Activated B cell treated with CpG ODN at 0.5 μM for 24 hours (primary cell): ENCODE measurements at places on chromosomes 13 and 19.

DNA sequence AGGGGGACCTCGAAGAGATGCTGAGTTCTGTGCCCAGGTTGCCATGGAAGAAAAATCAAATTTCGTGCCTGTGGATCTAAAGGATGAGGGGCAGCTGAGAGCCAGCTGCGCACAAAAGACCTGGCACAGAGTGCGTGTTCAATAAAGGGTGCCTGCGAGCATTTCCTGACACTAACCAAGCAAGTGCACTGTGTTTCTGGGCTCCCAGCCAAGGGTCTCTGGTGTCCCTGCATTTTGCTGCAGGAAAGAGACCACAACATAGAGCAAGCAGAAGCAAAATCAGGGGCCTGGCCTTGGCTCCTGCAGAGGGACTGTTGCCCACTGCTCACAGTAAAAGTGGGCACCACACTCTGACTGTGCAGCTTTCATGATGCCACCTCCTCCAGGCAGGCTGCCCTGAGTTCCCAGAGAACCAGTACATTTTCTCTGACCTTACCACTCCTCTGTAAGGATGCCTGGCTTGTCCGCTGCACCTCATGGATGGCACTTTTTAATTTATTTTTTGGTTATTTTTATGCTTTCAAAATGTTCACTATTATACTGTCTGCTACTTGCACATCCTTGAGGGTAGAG, 70.8 kb upstream of the GPR12 start:
- no peak for DNase-seq

DNA sequence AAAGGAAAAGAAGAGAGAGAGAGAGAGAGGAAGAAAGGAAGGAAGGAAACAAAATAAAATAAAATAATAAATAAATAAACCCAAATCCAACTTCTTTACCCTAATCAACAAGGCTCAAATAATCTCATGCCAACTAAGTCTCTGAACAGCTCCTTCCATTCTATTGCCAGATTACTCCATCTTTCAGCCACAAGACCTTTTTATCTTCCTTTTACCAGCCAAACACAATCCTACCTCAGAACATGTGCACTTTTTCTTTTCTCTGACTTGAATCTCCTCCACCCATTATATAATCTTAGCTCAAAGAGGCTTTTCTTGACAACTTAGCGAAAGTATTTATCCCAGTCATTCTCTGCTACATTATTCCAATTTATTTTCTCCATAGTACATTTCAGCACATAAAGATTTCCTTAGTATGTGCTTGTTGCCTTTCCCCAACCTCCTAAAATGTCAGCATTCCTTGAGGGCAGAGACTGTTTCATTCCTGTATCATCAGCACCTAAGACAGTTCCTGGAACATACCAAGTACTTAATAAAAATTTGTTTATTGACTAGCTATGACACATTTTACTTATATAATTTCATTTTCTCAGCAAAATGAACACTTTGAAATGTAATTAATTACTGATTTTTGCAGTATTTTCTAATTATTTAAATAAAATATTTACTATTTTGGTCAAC, 33.5 kb upstream of the USPL1 start:
- no peak for DNase-seq

DNA sequence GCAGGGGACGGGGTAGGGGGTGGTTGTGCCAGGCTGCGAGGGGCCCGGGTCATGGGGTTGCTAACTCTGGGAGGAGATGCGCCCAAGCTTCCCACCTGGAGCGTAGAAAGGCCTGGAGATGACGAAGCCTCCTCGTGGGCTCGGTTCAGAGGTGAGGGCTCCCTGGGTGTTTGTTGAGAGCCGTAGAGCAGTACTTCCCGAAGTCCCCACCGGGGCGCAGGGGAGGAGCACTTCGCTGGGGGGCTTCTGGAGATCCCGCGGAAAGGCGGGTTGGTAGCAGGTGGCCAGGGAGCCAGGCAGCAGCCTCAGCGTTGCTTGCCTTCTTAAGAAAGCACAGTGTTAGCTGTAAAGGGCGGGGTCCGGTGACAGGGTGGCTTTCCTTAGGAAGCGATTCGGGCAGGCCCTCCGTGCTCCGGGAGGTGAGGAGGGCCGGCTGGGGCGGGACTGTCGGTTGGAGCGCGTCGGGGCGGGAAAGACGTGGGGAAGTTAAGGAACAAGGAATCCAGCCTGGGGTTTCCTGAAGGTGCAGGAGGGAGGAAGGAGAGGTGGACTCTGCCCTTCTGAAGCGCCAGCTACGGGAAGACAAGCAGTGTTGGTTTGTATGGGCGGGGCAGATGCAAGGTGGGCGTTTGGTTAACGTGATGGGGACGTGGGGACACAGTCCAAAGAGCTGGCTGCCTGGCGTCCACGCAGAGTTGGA, 3.3 kb downstream of the VSTM2B start:
- DNase-seq: no peak

DNA sequence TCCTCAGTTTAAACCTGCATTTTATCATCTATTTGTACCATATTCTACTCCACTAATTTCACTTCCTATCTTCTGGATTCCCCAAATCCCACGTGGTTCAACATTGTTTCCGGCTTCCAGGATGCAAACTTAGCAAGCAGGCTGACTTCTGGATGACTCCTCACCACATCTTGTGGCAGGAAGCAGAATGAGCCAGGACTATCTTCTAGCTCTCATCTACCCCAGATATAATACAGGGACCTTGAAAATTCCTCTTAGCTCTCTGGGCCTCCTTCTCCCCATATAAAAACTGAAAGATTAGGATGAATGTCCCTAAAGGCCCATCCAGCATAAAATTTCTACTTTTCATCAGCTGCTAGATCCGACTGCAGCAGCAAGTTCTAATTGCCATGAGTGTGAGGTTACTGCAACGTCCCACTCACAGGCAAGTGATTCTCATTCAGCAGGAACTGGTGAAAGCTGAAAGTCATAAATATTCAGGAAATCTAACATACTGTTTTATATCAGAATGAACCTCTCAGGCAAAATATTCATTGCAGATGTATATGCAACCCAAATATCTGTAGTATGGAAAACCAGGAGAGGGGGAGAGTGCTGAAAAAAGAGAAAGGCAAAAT, 93.4 kb downstream of the KCTD12 start:
- no peak for DNase-seq

DNA sequence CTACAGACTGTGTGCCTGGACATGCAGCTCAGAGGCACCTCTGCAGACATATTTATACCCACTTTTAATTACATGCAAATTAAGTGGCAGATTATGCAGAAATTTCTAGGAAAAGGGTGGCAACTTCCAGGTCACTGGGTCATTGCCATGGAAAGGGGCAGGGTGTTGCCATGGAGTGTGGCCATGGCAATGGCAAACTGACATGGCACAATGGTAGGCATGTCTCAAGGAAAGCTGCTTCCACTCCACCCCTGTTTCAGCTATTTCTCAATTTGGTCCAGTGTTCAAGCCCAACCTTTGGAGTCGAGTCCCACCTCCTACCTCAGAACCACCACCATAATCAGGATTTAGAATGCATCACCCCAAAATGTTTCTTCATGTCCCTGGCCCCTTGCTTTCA, 170.7 kb upstream of the TSHZ3 start:
- DNase-seq: no peak

GRCh38 chr19:15635016-15635805, 5.5 kb upstream of the CYP4F3 start:
- DNase-seq: no peak

DNA sequence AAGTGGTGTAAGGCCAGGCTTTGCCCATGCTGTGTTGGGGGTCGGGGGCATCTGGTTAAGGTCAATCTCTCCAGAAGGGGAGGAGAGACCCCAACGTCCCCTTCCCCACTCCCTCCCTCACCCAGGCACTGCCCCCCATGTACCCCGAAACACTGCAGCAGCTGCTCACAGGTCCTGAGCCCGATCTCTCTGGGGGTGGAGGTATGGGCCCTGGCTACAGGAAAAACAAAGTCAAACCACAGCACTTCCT, 10.2 kb downstream of the CAPN12 start:
- DNase-seq: no peak

GRCh38 chr13:51783428-51784094, 20.4 kb downstream of the DHRS12 start:
- DNase-seq: no peak
